Forelimb muscle (tissue), 1 donor: ENCODE measurements at places on chromosomes 1 and 21. TPM values are rescaled to one million over a fixed set of nuclear protein-coding genes. Genes with fewer than 3 reads are reported as not detected.

GRCh38 chr21:35113064-35113463 lies 64.0 kb upstream of the RUNX1 start:
- DNase-seq = no peak

DNA sequence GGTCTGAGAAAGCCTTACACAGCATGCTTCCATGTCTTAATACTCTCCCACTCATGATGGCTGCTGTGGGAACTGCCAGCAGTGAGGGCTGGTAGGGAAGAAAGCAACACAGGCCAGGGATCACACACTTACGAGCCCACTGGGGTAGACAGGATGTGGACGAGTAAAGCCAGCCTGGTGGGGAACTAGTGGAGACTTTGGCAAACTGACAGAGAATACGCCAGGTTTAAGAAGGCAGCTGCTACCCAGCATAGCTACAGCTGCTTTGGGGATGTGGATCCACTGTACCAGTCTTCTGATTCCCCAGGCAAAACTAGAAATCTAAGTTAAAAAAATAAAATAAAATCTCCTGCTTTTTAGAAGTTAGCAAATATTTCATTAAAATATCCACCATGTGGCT lies 664.0 kb downstream of the SMYD3 start:
- no peak for DNase-seq

NPHS2 gene
- polyA plus RNA-seq = not detected

GRCh38 chr21:19124691-19125090 lies 721.1 kb upstream of the TMPRSS15 start:
- no peak for DNase-seq

DNA sequence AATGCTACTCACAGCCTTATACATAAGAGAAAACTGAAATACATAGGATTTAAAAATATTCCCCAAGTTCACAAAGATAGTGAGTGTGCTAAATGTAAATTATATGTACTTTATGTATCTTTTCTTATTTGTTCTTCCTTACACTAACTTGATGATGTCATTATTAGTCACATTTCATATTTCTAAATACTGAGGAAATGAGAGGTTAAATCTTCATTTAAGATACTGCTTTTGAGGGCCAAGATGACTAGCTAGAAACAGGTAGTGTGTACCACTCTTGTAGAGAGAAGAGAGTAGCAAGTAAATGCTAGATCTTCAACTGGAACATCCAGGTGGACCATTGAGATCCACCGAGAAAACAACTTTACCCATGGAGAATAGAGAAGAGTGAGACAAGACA lies 29.8 kb downstream of the PYHIN1 start:
- DNase-seq = no peak

DNA sequence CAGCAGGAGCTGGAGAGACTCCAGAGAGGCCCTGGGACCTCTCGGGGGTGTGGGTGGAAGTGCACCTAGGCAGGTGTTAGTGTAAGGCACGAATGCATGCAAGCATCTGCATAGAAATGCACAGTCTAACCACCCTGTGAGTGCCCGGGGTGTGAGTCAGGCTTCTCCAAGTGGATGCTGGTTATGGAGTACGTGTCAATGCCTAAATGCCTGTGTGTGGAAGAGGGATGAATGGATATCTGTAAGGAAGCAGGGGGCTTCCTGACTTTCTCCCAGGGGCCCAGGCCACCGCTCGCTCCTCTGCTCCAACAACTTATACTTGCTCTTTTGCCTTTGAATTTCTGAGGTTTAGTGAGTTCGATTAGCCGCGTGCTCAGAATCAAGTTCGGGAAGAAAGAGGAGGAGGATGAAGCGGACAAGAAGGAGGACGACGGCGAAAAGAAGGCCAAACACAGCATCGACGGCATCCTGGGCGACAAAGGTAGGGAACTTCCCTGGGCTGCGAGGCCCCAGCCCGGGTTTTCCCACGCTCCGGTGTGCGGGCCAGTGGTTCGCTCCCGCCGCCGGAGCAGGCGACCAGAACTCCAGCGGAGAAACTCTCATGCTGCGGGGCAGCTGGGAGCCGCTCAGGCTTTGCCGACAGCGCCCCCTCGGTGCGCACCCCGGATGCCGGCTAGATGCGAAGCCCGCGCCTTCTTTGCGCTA lies 5.4 kb downstream of the PAX7 start:
- no peak for DNase-seq

GRCh38 chr1:56868761-56869160 lies 14.2 kb downstream of the C8A start:
- no peak for DNase-seq

DNA sequence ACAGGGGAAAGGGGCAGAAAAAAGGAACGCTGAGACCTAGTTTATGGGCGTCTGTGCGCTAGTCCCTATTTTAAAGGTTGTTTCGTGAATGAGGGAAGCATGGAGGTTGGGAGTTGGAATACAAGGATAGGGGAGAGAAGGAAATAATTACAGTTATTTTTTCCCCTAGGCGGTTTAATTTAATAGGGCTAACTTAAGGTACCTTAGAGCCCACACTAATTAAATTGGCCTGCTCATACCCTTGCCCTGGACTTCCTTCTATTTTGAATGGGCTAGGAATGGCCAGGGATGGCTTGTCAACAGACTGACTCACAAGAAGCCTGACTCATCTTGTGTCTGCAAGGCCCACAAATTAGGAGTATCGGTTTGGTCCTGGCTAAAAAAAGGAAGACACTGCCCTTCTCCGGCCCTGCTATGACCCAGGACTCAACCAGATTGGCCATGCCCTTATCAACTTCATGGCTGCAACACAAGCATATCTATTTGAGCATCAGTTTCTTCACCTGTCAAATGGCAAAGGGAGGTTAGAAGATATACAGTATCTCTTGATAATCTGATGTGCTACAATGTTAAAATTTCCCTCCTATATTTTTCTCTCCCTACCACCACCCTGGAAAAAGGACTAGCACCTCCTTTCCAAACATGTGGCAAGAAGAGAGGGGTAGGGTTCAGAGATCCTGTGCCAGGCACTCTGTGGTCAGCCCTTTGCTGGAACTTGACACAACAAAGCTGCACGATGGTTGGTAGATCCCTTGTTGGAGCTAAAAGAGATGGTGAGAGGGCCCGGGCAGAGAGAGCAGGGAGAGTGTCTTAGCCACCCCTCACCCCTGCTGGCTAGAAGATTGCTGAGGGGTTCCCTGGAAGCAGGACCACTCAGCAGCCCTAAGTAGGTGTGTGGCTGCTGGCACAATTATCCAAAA lies 2.2 kb upstream of the SSBP3 start:
- DNase-seq = no peak

TMEM200B gene
- polyA plus RNA-seq = 5.9 TPM

SDF4 gene
- polyA plus RNA-seq = 88.6 TPM

GRCh38 chr1:18557621-18558465 lies 72.8 kb upstream of the PAX7 start:
- DNase-seq = no peak

CELF3 gene
- 1.2 TPM for polyA plus RNA-seq

DNA sequence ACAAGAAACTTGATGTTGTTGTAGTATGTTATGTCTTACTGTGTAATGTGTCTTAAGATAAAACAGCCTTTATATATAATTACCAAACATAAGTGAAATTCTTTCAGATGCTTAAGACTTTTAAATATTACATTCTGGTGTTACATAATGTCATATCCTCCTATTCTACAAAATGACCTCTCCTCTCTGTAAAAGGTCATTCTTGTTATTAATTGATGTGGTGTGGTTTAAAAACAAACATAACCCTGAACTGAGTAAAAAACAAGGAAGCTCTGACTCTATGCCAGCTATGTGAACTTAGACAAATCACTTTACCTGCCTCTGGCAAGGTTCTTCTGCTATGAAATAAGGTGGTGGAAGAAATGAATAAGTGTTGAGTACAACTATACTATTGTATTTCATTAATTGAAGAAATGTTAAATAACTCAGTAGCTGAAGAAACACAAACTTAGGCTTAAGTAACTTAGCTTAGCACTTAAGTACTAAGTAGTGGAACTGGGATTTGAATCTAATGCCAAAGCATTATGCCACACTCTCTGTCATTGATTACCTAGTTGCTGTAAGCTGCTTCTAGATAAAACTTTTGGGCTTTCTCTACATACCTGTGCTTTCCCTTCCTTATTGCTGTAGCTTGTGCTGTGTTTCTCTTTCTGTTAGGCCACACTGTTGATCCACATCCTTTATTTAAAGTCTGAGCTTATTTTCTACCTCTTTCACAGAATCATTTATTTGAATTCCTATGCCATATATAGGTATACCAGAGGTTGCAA lies 859 bp upstream of the ANGPTL1 start:
- DNase-seq = no peak

DNA sequence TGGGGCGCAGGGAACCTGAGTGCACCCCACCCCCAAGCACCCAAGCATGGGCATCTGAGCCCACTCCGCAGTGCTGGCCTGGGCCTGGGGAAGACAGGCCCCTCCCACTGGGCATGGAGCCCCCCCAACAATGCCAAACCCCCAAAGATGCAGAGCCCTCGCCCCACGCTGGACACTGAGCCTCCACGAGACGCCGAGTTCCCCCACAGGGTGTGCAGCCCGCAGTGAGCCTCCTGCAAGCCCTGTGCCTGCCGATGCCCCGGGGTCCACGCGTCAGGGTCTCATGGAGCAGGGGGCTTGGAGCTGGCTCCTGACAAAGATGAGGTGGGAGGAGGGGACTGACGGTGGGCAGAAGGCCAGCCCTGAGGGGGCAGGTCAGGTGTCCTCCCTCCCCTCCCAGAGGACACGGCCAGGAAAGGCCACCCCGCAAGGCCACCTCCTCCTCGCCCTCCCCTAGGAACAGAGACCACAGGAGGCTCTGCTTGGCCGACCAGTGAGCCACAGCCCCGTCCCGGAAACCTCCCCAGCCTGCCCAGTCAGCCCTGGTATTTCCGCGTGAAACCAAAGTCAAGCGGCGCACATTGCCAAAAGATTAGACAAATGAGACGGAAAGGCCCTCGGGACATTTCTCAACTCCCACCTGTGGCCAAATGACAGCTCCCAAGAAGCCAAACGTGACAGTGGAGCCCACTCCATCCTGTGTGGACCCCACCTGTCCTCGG lies 33.4 kb downstream of the MEGF6 start:
- DNase-seq = no peak

- no peak for DNase-seq
Observed at GRCh38 chr1:232915212-232915611, 35.2 kb upstream of the NTPCR start.

DNA sequence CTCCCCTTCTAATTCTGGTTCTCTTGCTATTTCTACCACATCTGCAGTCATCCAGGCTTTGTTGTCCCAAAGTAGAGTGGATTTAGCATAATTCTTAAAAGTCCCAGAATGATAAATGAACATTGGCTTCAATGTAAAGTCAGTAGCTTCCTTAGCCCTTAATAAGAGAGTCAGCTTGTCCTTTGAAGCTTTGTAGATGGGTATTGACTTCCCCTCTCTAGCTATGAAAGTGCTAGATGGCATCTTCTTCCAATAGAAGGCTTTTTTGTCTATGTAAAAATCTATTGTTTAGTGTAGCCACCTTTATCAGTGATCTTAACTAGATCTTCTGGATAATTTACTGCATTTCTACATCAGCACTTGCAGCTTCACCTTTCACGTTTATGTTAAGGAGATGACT lies 181.4 kb upstream of the B3GALT2 start:
- no peak for DNase-seq

- DNase-seq = no peak
Observed at GRCh38 chr1:12140515-12141162, 26.2 kb upstream of the TNFRSF1B start.

DNA sequence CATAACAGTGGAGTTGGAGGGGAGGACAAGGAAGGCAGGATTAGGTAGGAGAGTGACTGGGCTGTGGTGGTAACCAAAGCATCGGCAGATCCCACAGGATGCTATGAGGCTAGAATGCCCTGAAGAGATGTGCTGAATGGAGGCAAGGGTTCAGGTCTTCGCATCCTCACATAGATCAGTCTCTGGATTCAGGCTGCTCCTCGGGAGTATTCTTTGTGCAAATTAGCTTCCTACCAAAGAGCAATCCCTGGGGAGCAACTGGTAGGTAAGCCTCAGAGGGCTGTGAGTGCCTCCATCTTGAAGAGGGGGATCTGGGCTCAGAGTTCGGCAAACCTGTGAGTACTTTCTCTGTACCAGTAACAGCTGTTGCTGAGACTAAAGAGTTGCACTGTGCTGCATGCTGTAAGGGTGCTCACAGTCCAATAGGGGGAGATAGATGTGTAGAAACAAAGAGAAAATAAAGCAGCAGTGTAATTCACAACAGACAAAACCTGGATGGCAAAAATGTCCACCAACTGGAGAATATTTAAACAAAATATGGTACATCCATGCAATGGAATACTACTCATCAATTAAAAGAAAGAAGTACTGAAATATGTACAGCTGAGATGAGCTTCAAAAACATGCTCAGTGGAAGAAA lies 322.4 kb upstream of the DEPDC1 start:
- no peak for DNase-seq

PDPN gene
- 39.3 TPM for polyA plus RNA-seq

DNA sequence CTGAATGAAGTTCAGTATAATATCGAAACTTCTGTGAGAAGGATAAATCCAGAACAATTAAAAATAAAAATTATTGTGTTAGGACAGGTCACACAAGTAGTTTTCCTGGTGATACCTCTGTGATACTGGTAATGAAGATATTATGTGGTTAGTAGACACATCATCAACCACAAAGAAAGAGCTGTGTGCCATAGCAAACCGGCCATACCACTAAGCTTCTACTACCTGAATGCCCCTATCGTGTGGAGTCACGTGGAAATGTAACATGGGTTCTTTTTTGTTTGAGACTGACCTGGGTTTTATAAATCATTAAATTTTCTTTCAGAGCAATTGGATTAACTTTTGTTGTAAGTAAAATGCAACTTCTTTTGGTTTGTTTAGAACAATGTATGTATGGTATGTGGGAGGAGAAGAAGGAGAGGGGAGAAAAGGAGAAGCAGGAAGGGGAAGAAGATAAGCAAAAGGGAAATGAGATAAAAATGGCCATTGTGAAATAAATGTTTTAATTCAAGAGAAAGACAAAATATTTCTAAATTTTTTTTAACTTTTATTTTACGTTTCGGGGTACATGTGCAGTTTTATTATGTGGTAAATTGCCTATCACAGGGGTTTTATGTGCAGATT lies 58.2 kb upstream of the LRRC8B start:
- no peak for DNase-seq

GRCh38 chr1:108140936-108141335 lies 59.2 kb downstream of the SLC25A24 start:
- DNase-seq = no peak

ATP1A4 gene
- 2.8 TPM for polyA plus RNA-seq

DNA sequence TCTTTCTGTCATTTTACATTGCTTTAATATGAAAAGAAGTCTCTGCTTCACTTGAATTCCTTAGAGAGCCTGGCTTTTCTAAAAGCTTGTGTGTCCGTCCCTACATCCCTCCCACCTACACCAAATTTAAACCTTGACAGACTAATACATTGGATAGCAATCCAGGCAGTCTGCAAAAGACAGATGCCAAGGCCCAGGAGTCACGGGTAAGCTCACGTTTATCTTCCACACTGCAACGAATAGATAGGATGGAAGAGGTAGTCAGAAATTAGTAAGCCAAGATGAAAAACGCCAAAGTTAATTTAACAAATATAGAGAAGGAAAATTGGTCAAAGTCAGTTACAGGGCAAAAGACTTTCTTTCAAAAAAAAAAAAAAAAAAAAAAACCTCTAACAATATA lies 338.1 kb downstream of the SMYD3 start:
- DNase-seq = no peak

- DNase-seq = no peak
Observed at GRCh38 chr1:27360159-27361043, 6.4 kb downstream of the MAP3K6 start.
